ENCODE measurements at places on chromosomes 1 and 21.

DNA sequence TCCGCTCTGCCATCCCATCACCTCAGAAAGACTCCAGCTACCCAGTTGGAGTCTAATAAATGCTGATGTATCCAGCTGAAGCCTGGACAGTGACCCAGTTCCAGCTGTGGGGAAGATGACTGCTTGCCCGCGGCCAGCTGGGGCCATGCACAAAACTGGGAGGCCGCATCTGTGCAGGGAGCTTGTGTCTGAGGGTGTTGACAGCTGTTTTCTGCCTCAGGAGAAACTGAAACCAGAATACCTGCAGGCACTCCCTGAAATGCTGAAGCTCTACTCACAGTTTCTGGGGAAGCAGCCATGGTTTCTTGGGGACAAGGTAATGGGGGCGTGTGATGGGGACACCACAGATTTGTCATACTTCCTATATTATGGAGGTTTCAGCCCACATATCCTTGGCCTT, 3.2 kb downstream of the GSTM2 start:
- no peak for DNase-seq

- no peak for DNase-seq
These were observed 160.6 kb upstream of the C21orf91 start for GRCh38 chr21:17979763-17980162.

DNA sequence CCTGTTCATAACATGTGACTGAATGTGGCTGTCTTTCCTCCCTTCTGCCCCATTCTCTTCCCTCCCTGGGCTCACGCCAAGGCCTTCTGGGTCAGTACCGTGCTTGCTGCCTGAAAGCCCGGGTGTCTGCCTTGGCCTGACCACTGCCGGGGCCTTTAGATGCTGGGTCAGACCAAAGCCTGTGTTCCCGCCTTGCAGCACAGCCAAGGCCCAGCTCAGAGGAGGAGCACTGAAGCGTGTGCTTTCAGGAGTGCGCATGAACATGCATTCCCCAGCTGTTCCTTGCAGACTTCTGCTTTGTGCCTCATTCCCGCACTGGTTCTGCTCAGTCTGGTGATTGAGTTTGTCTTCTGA, 27.0 kb upstream of the SARS1 start:
- no peak for DNase-seq

DNA sequence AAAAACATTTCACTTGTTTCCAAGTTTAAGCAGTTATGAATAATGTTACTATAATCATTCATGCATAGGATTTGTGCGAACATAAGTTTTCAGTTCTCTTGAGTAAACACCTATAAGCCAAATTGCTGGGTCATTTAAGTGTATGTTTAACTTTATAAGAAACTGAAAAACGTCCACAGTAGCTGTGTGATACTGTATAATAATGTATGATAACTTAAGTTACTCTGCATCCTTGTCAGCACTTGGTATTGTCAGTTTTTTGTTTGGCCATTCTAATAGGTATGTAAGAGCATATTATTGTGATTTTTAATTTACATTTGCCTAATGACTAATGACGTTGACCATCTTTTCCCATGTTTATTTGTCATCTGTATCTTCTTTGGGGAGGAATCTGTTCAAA, 14.4 kb upstream of the SLC35A3 start:
- no peak for DNase-seq

DNA sequence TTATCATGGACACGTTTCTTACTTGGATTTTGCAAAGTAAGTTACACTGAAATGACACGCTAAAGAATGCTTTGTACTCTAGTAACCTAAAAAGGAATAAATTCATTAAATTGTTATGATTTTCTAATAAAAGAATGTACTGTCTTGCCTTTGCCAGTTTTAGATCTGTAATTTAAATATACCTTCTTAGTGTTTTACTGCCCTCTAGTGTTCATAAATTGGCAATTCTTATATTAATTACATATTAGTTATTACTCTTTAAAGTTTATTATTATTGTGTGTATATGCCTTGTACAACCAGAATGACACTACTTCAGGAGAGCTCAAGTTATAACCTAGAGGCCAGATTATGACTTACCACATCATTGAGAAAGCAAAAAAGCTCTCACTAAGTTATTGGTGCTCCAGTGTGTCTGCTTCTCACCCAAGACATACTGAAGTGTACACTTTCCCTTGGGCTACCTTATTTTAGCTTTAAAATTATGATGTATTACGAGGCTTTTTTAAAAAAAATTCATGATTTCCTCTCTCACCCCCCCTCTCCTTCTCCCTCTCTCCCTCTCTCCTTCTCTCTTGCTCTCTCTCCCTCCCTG, 169.9 kb downstream of the HS2ST1 start:
- no peak for DNase-seq
